Right atrium auricular region (tissue), 2 donors: ENCODE measurements at places on chromosomes 1 and 21. TPM values are rescaled to one million over a fixed set of nuclear protein-coding genes. Genes with fewer than 3 reads are reported as not detected.

SYNC gene
- total RNA-seq: 32.8 TPM

DNA sequence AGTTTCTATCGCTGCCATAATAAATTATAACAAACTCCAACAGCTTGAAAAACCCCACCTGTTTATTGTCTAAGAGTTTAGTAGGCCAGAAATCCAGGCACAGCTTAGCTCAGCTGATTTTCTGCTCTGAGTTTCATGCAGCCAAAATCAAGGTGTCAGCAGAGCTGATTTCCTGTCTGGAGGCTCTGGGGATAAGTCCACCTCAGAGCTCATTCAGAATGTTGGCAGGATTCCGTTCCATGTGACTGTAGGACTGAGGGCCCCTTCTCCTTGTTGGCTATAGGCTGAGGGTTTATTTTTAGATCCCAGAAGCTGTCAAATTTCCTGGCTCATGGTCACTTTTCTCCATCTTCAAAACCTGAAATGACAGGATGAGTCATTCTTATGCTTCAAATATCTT, 91.6 kb upstream of the CHODL start:
- DNase-seq: no peak

GRCh38 chr1:212255705-212256307, 29.4 kb upstream of the PPP2R5A start:
- DNase-seq: no peak

- no peak for DNase-seq
Observed at GRCh38 chr21:33036430-33037162, 10.9 kb downstream of the OLIG2 start.

DNA sequence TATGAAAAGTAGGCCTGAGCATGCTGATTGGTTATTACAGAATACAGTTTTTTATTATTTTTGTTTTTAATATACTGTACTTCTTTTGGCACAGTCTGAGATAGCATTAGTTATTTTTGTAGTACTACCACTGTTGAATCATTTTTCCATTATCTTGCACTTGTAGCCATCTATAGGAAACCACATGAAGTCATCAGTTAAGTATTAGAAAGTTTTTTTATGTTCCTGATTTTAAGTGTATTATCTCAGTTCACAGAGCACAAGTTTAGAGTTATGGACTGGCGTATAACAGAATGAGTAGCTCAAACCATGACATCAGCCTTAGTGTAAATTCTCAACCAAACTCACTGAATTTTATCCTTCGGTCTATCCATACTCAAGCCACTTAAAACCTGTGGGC, 22.8 kb downstream of the DHX9 start:
- no peak for DNase-seq

GRCh38 chr21:42527489-42528158, 14.0 kb downstream of the SLC37A1 start:
- DNase-seq: no peak

CTTNBP2NL gene
- total RNA-seq: 10.2 TPM

- no peak for DNase-seq
Observed at GRCh38 chr21:43762303-43763128, 13.6 kb downstream of the CSTB start.

DNA sequence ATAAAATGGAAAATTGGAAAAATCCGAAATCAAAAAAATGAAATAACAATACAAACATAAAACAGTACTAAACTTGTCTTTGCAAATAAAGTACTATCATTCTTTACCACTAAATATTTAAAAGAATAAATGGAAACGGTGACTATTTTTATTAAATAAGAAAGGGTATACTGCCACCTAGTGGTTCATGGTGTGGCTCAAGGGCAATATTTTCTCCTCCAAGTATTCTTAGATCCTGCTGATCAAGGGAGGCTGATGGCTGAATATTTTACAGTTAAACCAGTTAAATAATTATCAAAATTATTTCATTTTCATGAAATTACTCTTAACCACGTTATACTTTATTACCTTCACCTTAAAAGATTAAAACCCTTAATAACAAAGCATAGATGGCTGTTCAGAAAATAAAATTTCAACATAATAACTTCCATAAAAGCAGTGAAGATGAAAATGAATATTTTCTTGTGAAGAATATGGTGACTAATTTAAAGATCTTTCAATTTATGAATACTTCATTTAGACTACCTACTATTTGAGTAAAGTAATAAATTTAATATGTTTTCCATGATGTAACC, 1793.9 kb downstream of the NCAM2 start:
- no peak for DNase-seq

- DNase-seq: no peak
Observed at GRCh38 chr21:43986544-43987451, 25.3 kb upstream of the TRAPPC10 start.

RNF11 gene
- 103 TPM for total RNA-seq

AMPD1 gene
- total RNA-seq: not detected
